ENCODE measurements at places on chromosomes 12 and 14. TPM values are rescaled to one million over a fixed set of nuclear protein-coding genes. Genes with fewer than 3 reads are reported as not detected.

The FAM186B gene
- 0.11 TPM for total RNA-seq

The VASH1 gene
- 6.3 TPM for total RNA-seq

The LRP1-AS gene
- total RNA-seq = not detected

The TEDC1 gene
- total RNA-seq = 52.1 TPM

DNA sequence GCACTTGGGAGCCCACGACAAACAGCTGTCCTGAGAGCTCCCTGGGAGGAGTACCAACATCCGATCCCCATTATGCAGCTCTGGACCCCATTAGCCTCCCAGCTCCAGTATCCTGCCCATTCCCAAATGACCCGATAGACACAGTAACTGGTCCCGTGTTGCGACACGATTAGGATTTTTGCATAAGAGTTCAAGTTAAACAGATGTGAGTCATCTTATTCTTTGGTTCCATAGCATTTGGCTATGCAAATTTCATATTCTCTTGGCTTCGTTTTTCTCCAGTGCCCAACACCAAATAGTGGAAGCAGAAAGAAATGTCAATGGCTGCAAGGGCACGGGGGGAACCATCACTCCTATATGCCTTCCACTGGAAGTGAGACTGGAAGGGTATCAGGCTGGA lies 43.0 kb upstream of the LRRC10 start:
- DNase-seq = no peak

DNA sequence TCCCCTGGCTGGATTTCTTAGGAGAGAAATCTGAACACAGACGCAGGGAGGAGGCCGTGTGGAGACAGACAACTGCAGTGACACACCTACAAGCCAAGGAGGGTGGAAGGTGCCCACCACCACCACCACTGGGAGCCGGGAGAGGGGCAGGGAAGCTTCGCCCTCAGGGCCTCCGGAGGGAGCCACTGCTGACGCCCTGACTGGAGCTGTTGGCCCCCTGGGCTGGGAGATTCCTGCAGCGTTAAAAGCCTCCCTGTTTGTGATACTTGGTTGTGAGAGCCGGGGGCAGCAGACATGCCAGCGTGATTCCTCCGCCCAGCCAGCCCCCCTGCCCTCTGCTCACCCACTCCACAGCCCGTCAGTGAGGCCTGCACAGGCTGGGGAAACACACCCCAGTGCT lies 72.0 kb downstream of the CHGA start:
- no peak for DNase-seq

GRCh38 chr12:87925021-87925420 lies 104.2 kb downstream of the C12orf50 start:
- DNase-seq = no peak
